ENCODE measurements at places on chromosomes 3 and 15.

DNA sequence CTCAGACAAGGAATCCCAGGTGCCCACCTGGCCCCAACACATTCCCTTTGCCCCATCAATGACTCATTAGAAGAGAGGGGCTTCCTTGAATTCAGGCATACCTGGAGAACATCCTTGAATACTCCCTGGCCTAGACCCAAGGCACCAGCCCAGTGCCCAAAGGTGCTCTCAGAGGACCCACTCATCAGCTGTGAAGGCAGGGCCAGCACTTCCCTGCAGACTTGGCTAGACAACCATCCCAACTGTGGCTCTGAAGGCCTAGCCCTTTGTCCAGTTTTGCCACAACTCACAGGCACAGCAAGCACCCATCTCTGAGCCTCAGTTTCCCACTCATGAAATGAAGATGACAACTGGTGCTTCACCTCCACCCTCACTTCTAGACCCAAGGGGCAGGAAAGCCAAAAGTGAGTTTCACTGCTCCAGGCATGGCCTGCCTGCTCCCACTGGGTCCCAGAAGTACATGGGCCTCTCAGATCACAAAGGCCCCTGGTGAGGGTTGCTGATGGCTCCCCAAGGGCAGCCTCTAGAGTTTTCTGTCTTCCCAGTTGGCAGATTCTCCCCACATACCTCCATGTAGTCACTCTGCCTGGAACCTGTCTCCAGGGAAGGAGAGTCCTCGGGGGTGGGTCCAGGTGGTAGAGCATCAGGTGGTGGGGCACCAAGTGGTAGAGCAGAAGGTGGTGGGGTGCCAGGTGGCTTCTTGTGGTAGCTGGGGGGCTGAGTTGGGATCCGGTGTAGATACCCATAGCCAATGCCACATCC is 7.5 kb downstream of the GORASP1 start:
- no peak for DNase-seq

GRCh38 chr15:57647071-57647790 is 55.5 kb downstream of the MYZAP start:
- DNase-seq: no peak

DNA sequence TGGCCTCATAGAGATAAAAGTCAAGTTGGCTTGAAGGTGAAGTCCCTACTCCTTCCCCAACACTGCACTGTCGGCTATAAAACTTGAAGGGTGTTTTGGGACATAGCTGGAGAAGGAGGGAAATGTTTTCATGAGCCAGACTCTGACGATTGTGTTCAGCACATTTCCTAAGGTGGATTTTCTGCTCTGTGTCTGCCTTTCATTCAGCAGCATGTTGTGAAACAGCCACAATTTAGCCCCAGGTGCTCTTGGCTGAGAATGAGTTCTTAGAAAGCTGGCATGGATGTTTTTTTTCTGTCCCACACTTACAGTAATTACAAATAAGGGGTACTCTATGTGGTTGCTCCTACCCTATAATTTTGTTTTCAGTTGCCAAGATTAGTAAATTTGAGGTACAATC is 492.4 kb downstream of the MCTP2 start:
- no peak for DNase-seq

DNA sequence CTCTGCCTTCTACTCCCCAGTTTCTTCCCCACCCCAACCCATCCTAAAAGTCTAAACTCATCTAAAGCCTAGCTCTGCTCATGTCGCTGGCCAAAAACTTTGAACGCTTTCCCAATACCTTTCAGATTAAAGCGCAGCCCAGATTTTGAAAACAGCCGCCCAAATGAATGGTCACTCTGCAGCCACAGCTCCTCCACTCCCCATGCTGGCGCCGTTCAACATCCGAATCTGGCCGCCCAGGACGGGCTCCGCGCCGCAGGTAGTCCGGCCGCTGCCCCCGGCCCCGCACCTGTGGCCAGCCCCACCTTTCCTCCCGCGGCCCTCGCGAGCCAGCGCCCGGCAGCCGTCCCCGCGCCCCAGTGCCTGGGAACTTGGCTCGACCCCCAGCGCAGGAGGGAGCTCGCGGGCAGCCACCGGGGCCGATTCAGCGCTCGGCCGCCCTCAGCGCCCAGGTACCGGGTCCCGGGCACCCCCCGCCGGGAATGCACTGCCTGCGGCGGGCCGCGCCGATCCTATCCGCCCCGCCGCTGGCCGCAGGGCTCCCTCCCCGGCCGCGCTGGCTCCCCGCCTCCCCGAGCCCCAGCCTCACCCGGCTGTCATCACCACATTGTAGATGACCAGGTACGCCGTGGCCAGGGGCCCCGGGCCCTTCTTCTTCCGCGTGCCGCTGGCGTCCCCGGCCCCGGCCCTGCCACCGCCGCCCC is 417 bp downstream of the HACD2 start:
- peak; percentile 43 for DNase-seq

DNA sequence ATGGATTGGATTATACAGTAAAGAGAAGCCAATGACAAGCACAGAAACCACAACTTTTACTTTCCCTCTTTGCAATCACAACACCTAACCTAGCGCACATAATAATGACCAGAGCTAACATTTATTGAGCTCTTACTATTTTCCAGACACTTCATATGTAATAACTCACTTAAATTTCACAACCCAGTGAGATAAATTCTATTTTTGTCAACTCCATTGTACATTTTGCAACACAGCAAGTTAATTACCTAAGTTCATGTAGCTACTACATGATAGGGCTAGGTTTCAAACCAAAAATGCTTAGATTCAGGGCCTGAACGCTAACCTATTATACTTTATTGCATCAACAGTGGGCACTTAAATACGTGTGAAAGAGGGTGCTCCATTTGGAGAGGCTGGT is 89.5 kb downstream of the GADL1 start:
- DNase-seq: no peak

DNA sequence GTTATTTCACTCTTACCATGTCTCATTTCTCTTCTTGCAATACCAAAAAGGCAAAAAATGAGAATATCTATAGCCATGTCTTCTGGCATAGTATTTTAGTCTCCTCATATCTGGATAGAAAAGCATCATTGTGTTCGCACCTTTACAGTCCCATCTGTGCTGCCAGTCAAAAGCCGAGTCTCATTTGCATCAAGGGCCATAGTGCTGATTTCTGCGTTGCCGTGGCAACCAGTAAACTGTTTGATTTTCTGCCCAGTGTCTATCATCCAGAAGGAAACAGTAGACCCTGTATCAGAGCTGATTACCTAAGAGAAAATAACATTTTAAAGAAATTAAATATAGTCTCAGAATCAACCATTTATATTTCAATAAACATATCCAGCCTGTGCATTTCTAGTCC is 86.1 kb upstream of the SERPINI2 start:
- DNase-seq: no peak

- DNase-seq: no peak
These were observed 68.8 kb upstream of the TMCO5A start for GRCh38 chr15:37865687-37866086.

DNA sequence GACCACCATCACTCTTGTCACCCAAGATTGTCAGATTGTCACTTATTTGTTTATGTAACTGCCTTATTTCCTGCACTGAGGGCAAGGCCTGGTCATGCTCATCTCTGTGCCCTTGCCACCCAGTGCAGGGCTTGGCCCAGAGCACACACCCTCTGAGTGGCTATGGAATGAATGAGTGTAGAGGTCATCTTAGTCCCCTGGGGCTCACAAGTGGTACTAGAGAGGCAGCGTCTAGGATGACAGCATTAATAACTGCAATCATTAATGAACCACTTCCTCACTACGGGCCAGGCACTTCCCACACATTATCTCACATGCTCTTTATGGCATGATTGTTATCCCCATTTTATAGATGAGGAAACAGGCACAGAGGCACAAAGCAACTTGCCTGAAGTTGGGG is 117.0 kb downstream of the SMAD6 start:
- no peak for DNase-seq

GRCh38 chr3:159624616-159625015 is 364.0 kb upstream of the IL12A start:
- DNase-seq: no peak
